PC-9 (cell line): ENCODE measurements at places on chromosomes 7 and 10. TPM values are rescaled to one million over a fixed set of nuclear protein-coding genes. Genes with fewer than 3 reads are reported as not detected.

Gene PITX3
- not detected in 2 replicates for total RNA-seq

DNA sequence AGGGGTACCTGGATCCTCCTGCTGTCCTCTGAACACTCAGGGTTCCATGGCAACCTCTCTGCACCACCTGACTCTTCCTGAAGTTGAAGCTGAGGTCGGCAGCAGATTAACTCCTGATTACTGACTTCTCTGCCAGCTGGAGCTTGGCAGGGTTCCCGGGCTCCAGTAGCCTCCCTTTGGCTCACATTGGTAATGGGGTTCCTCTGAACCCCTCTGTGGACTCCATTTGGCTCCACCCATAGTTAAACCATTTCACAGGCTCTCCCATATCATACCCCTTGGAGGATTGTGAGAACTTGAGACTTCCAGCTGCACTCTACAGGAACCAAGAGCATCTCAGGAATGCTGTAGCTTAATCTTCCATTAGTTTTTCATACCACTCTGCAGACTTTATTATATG, 292.5 kb downstream of the HDAC9 start:
- H3K27me3 ChIP-seq: no peaks in the 10 kb centered on the region
- no peak for DNase-seq
- no peak overlapping the region for H3K27ac ChIP-seq
- no peaks in the 10 kb centered on the region for H3K4me1 ChIP-seq
- no peak overlapping the region for H3K4me3 ChIP-seq
- no peaks in the 10 kb centered on the region for H3K36me3 ChIP-seq

- H3K4me1 ChIP-seq: peaks cover 19% of the 10 kb centered on the region
- H3K36me3 ChIP-seq: no peaks in the 10 kb centered on the region
- H3K4me3 ChIP-seq: no peak overlapping the region
- peak; percentile 76 for DNase-seq
- H3K27me3 ChIP-seq: no peaks in the 10 kb centered on the region
These were observed 93.7 kb downstream of the EPC1 start for GRCh38 chr10:32253276-32253675.

GRCh38 chr10:44974628-44975430, 3.8 kb downstream of the DEPP1 start:
- no peak overlapping the region for H3K27ac ChIP-seq
- peaks cover 54% of the 10 kb centered on the region for H3K4me1 ChIP-seq
- H3K4me3 ChIP-seq: peak overlapping the region; percentile 54; the same call in 1 of the 2 replicates
- no peaks in the 10 kb centered on the region for H3K27me3 ChIP-seq
- peak; percentile 81 for DNase-seq

Gene EBLN1
- not detected in 2 replicates for total RNA-seq

DNA sequence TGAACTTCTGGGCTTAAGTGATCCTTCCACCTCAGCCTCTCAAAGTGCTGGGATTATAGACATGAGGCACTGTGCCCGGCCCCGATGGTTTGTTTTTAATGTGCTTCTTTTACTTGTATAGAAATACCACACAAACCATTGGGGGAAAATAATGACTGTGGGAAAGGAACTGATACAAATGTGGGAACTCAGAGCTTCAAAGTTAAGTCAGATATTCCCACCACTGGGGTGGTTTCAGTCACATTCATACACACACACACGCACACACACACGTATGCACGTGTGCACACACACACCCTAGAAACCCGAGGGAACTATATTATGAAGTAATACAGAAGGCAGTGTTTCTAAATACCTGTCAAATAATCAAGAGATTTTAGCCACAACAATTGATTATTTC, 17.0 kb downstream of the CPA4 start:
- H3K27me3 ChIP-seq: no peaks in the 10 kb centered on the region
- H3K4me1 ChIP-seq: no peaks in the 10 kb centered on the region
- no peak overlapping the region for H3K27ac ChIP-seq
- H3K4me3 ChIP-seq: no peak overlapping the region
- H3K36me3 ChIP-seq: no peaks in the 10 kb centered on the region

DNA sequence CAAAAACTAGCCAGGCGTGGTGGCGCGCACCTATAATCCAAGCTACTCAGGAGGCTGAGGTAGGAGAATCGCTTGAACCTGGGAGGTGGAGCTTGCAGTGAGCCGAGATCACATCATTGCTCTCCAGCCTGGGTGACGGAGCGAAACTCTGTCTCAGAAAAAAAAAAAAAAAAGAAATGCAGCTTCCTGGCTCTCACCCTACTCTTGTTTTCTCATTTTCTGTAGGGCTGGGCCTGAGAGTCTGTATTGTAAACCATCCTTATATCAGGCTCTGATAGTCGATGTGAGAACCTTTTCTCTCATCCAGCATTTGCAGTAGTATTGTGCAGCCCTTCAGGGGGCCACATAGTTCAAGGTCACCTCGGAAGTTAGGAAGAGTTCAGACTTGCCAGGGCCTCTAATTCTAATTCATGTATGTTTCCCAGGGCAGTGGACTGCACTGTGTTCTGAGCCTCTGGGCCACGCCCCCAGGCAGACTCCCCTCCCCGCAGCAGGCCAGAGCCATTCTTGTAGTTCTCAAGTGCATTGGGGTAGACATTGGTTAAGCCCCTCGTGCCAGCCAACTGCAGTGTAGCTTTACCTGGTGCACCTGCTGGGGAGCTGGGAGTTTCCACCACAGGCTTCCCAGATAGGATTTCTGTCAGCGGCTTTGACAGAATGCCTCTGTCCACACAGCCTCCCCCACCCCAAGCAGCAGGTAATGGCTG, 38.3 kb upstream of the PDCD4 start:
- no peak overlapping the region for H3K27ac ChIP-seq
- no peak for DNase-seq
- H3K4me1 ChIP-seq: no peaks in the 10 kb centered on the region
- H3K4me3 ChIP-seq: no peak overlapping the region
- no peaks in the 10 kb centered on the region for H3K36me3 ChIP-seq

Gene KCNMA1
- 0.68 and 0.70 TPM in 2 replicates for total RNA-seq

DNA sequence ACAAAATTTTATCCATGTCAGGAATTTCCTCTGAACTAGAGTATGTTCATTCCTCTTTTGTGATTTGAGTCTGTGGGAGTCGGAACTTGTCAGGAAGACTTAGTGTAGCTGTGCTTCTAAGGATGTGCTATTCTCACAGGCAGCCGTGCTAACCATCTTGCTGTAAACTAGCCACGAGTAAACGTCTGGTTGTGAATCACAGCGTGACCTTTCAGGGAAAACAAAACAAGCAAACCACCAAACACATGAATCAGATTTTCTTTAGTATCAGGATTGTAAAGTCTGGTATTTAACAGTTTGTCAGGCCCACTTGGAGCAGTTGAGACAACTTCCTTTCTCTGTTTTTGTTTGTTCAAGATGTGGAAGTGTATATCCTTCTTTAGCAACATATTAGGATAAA, 32.0 kb downstream of the AUTS2 start:
- no peak overlapping the region for H3K27ac ChIP-seq
- no peaks in the 10 kb centered on the region for H3K27me3 ChIP-seq
- no peaks in the 10 kb centered on the region for H3K4me1 ChIP-seq
- H3K36me3 ChIP-seq: no peaks in the 10 kb centered on the region
- no peak for DNase-seq

GRCh38 chr10:73117976-73118743, 7.9 kb downstream of the NUDT13 start:
- DNase-seq: peak; percentile 19
- peaks cover 33% of the 10 kb centered on the region for H3K4me1 ChIP-seq
- H3K27me3 ChIP-seq: no peaks in the 10 kb centered on the region
- 0 out of 2 replicates have a peak, but pooled peaks cover 3% of the 10 kb centered on the region for H3K36me3 ChIP-seq
- H3K4me3 ChIP-seq: peak overlapping the region; percentile 29; the same call in 1 of the 2 replicates

- peak; percentile 71 for DNase-seq
- H3K4me1 ChIP-seq: peaks cover 53% of the 10 kb centered on the region
- peak overlapping the region; percentile 58 for H3K4me3 ChIP-seq
These were observed 672 bp downstream of the LFNG start for GRCh38 chr7:2520131-2520760.

Gene CPED1
- total RNA-seq: 1.2 and 2.4 TPM in 2 replicates

DNA sequence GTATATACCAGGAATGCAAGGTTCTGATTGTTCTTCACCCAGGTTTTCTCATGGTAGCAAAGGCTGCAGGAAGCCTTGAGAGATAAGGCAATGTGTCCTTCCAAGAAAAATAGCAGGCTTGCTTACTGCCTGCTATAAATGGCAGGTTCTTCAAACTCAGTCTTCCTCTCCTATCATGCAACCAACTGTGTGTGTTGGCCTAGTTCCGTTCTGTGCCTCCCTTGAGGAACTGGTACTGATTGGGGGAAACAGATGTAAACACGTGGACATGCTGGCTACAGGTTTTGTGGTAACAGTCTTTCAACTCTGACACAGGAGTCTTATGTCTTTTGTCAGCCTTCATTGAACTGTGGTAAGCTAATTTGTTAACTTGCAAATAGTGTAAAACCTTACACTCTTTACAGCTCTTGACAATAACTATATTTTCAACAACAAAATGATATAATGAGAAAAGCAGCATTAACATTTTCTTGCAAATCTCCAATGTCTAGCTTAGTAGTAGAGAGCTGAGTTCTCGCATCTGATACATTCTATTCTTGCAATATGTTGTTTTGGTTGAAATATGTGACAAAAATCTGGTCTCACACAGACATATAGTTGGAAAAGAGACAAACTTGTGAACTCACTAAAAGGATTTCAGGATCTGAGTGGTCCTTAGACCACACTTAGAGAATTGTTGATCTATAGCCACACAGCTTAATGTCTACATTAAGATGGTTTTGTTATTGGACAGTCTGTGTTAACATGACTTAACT, 54.7 kb upstream of the LSM8 start:
- H3K27ac ChIP-seq: no peak overlapping the region
- H3K27me3 ChIP-seq: no peaks in the 10 kb centered on the region
- no peaks in the 10 kb centered on the region for H3K4me1 ChIP-seq
- no peak for DNase-seq

GRCh38 chr10:131406676-131407392, 95.3 kb upstream of the TCERG1L start:
- no peaks in the 10 kb centered on the region for H3K36me3 ChIP-seq
- H3K4me1 ChIP-seq: no peaks in the 10 kb centered on the region
- no peak overlapping the region for H3K27ac ChIP-seq
- H3K4me3 ChIP-seq: no peak overlapping the region
- DNase-seq: no peak

Gene PAX4
- total RNA-seq: not detected in 2 replicates

Gene PAPOLB
- total RNA-seq: not detected in 2 replicates
